Stimulated activated CD8-positive, alpha-beta memory T cell treated with anti-CD3 and anti-CD28 coated beads, Interleukin-7, amount 100 ng/mL, for 24 hours (primary cell): ENCODE measurements at places on chromosomes 4 and X.

DNA sequence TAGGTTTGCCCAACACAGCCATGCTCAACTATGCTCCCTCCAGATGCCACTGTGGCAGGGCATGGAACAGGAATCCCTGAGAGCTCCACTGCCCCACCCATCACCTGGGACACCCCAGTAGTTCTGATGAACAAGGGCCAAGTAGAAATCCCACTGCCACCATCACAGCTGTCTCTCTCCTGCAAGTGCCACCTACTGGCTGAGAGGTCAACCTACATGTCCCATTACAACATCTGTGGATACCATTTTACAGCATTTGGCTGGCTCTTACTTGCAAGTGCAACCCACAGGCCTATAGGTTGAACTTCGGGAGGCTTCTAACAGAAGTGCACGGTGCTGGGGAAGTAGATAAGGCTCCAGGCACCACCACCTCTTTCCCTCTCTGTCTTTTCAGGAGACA lies 142.5 kb downstream of the CXXC4 start:
- DNase-seq, result no peak

GRCh38 chr4:67152976-67153375 lies 392.3 kb downstream of the CENPC start:
- DNase-seq, result no peak

DNA sequence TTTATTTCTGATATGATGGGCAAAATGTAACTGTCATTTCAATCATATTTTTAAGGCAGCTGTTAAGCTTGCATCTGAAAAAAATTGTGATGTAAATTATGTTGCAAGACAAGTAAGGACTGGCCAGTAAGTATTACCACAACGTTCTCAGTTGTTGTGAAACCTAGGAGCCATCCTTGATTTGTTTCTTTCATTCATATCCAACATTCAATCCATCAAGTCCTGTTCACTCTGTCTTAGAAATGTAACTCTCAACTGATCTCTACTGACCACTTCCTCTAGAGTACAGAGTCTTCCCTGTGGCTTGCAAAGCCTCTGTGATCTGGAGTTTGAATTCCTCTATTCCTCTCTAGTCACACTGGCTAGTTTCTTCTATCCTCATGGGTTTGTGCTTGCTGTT lies 161.4 kb upstream of the MAD2L1 start:
- DNase-seq, result no peak

DNA sequence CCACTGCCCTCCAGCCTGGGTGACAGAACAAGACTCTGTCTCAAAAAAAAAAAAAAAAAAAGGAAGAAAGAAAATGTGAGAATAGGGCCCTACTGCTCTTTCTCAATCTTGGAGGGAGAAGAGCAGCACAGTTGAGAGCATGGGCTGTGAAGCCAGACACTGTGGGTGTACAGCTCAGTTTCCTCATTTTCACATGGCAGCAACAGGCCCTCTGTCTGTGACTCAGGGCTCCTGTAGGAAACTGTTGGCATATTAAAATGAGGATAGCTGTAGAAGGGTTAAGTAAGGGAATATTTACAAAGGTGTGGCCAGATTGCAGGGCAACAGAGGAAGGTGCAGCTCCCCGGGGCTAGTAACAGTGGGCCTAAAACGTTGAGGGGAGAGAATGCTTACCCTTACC lies 3.4 kb downstream of the AKAP14 start:
- DNase-seq, result no peak

DNA sequence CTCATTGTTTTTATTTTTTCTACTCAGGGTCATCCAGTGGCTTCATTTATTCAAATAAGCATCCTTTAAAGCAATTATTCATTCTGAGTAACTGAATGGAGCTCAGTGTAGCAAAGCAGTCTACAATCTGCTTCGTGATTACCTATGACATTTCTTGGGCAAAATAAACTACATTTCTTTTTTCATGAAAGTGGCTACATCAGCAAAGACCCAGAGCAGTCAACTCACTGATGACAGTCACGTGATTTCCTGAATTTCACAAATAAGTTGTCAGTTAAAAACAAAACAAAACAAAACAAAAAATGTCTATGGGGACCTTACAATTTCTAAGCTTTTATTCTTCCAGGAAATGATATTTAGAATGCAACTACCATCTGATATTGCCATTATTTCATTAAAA lies 182.1 kb downstream of the VEGFC start:
- no peak for DNase-seq

DNA sequence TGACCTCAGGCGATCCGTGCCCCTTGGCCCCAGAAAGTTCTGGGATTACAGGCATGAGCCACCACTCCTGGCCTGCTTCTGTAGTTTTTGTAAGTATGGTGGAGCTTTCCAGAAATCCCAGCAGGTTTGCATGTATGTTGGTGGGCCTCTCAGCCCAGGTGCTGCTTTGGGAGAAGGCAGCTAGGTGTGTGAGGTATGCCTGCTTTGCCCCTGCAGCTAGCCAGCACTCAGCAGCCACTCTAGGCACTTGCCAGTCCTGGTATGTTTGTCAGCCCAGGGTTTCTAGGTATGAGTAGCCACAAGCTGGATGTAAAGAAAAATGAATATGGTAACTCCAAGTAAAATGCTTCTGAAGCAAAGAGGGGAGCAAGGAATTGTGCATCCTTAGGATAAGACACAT lies 8.9 kb downstream of the SNX25 start:
- no peak for DNase-seq

GRCh38 chrX:123171781-123172180 lies 12.3 kb upstream of the GRIA3 start:
- no peak for DNase-seq

- DNase-seq, result no peak
Measured at GRCh38 chr4:88940506-88940905, 116.5 kb downstream of the FAM13A start.

DNA sequence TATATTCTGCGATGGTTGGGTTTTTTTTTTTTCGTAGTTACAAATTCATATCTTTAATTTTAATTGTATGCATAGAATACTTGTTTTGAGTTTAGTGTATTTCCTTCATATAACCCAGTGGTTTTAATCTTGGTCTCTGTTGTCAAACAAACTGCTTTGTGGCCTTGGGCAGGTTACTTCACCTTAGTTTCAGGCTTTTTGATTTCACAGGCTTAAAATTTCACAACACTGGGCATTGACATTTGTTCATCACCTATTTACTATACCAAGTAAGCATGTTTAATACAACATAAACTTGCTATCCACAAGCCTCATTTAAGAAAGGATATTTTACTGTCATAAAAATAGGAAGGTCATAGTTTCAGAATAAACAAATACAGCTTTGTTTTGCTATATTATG lies 14.7 kb downstream of the RAPGEF2 start:
- no peak for DNase-seq

- no peak for DNase-seq
Measured at GRCh38 chrX:150062292-150063137, 124.2 kb upstream of the EOLA2 start.

- no peak for DNase-seq
Measured at GRCh38 chr4:153523941-153524386, 57.8 kb downstream of the TMEM131L start.

- DNase-seq, result no peak
Measured at GRCh38 chr4:133812236-133812635, 389.4 kb downstream of the PABPC4L start.

DNA sequence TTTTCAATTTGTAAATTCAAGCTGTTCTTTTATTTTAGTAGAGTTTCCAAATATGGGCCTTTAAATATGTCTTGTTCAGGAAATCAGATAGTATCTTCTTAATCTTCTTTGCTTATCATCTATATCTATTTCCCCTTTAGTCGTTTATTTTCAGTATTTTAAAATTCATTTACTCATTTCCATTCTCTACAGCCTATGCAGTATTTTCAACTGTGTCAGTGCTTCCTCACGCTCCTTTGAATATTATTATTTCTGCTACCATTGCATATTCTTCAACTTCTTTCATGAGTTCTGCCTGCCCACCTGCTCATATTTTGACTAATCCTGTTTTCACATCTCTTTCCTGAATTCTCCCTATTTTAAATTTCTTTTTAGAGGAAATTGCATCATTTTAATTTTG lies 185.4 kb downstream of the DKK2 start:
- no peak for DNase-seq

- DNase-seq, result no peak
Measured at GRCh38 chrX:20529711-20530110, 263.0 kb upstream of the RPS6KA3 start.

- DNase-seq, result no peak
Measured at GRCh38 chr4:89273741-89274141, 33.9 kb downstream of the GPRIN3 start.

DNA sequence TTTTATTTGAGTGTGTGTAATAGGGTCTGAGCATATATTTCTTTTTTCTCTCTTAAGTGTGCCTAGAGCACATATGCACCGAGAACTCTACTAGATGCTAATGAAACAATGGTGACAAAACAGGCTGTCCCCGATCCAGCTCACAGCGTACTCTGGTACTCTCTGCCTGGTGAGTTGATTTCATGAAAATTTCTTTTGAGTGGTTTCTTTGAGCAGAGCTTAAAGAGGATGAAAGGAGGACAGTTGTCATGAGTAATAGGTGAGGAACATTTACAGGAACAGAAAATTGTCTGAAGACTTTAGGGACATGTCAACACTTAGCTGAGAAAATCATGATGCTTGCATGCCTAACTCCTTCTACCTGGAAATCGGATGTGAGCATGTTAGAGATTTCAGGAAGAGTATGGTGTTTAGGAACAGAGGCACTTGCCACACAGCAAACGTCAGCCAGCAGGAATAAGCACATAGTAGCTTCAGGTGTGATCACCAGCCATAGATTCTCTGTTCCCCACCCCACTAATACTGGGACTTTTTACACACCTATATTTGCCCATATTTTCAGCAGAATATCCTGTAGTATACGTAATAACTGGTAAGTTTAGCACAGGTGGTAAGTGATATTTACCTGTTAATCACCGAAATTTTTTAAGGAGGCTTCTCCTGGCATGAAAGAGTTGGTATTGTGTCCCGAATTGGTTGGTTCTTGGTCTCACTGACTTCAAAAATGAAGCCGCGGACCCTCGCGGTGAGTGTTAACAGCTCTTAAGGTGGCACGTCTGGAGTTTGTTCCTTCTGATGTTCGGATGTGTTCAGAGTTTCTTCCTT lies 111.1 kb downstream of the ZNF330 start:
- DNase-seq, result no peak

DNA sequence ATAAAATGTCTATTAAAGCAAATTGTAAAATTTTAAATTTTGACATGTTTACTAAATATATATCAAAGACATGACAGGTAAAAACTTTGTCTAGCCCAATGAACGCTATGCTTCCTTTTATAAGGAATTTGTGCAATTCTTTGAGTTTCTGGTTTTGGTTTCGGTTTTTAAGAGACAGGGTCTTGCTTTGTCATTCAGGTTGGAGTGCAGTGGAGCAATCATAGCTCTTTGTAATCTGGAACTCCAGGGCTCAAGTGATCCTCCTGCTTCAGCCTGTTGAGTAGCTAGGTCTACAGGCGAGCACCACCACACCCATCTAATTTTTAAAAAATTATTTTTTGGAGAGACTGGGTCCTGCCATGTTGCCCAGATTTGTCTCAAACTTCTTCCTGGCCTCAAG lies 60.7 kb downstream of the BLTP1 start:
- DNase-seq, result no peak

DNA sequence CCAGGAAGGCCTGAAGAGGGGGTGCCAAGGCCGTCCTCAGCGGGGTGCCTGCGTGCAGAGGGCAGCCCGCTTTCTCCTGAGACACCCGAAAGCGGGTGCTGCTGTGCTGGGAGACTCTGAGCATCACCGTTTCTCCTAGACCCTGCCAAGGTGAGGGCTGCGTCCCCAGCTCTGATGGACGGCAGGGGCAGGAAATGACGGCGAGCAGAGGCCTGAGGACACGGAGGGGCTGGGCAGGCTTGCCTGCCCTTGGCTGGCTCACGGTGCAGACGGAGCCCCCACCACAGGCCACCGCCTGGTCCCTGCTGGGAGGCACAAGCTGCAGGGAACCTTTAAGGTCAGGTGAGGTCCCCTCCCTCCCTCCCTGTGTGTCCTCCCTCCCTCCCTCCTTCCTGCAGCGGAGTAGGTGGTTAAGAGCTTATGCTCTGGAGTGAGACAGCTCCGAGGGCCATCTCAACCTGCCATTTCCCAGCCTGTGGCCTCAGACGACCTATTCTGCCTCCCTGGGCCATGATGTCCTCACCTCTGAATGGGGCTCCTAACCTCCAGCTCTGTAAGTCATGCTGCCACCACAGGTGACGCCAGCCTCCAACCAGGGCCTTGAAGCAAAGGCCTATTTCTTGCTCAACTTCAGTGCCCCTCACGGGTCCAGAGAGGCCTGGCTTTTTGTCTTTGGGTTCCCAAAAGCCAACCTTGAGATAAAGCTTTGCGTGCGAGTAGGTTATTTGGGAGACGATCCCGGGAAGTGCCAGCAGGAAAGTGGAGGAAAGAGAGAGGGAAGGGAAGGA lies 54.2 kb upstream of the GRPEL1 start:
- DNase-seq, result no peak

DNA sequence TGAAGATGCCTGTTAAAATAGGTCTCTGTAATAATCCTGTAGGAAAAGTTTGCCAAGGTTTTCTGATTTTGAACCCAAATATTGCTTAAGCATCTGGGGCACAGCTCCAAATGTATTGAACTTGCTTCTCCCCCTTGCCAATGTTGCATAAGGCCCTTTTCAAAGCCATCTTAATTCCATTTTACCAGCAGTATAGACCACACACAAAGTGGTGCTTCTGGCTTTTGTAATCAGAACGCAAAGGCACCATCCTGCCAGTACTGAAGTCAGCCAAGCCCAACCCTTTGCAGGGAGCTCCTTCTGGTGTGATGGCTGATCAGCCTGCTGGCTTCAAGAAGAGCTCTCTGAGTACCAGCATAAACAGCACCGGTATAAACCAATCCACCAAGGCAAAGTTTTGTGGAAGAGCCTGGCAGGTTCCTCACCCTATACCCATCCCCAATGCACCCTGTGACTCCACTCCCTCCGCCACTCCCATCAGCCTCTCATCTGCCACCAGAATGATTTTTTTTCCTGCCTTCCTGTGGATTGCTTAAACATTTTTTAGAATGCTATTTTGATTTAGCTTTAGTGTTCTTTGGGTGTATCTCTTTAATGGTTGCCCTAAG lies 39.2 kb upstream of the USP9X start:
- DNase-seq, result no peak

DNA sequence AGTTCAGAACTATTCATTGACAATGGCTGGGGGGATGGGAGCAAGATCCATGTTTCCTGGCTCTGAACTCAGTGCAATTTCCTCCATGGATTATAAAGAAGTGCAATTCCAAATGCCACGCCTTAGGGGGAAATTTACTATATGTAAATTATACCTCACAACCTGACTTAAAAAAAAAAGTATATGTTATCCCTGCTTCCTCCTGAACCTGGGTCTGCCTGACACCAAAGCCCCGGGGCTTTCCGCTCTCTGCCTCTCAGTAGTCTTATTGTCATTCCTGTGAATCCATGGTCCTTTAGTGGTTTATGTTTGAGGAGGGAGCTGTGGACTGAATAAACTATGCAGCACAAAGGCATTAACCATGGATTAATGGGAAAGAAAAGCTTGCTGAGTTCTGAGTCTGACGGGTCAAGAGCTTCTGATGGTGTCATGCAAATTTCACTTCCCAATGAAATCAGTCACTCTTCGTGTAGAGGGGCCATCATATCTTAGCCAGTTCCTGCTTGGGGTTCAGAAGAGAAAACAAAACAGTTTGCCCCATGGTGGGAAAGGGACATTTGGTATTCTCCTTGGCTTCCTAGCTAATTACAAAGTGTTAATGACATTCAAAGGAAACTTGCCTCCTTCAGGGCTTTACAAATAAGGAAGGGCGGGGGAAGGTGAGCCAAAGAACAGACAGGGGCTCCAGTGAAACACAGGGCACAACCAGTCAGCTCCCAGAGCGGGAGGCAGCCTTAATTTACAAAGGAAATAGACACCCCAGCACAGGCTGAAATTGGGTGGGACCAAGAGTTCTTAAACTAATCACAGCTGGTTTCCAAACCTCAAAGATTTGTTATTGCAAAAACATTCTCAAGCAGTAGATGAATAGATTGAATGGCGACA lies 14.3 kb downstream of the FAM9C start:
- DNase-seq, result no peak

- no peak for DNase-seq
Measured at GRCh38 chr4:145012841-145013240, 85.2 kb downstream of the ANAPC10 start.
